Activated T-helper 2 cell treated with anti-CD3 and anti-CD28 coated beads, Interferon-gamma antibody, Interleukin-2, Interleukin-4, amounts not matched to agents 10 μg/mL and 5 μg/mL and 100 μg/mL, durations not matched to agents 14 hours and 24 hours and 36 hours (primary cell): ENCODE measurements at places on chromosomes 2 and 18.

- no peaks in the 10 kb centered on the region for H3K27me3 ChIP-seq
- no peaks in the 10 kb centered on the region for H3K4me1 ChIP-seq
- no peak overlapping the region for H3K4me3 ChIP-seq
- no peak for DNase-seq
- H3K36me3 ChIP-seq = no peaks in the 10 kb centered on the region
These were observed 1069.2 kb upstream of the CHAC2 start for GRCh38 chr2:52698408-52698807.

DNA sequence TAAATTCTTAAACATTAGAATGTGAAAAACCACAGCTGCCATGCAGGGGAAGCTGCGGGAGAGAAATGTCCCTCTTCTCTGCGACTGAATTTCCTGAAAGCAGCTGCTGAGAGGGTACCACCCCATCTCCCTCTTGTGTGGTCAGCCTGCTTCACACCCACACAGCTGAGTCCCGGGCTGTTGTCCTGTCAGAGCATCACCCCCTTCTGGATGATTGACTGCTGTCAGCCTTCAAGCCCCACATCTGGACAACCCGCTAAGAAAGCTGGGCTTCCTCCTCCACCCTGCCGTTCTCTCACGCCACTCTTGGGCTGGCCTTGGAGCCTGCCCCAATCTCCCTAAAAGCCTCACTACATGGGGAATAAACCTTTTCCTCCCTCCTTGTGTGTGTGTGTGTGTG, 26.0 kb downstream of the SH3YL1 start:
- no peak for DNase-seq
- peaks cover 65% of the 10 kb centered on the region for H3K36me3 ChIP-seq
- peaks cover 10% of the 10 kb centered on the region for H3K4me1 ChIP-seq
- H3K4me3 ChIP-seq = no peak overlapping the region
- no peaks in the 10 kb centered on the region for H3K27me3 ChIP-seq
- peak overlapping the region; percentile 13 for H3K27ac ChIP-seq

DNA sequence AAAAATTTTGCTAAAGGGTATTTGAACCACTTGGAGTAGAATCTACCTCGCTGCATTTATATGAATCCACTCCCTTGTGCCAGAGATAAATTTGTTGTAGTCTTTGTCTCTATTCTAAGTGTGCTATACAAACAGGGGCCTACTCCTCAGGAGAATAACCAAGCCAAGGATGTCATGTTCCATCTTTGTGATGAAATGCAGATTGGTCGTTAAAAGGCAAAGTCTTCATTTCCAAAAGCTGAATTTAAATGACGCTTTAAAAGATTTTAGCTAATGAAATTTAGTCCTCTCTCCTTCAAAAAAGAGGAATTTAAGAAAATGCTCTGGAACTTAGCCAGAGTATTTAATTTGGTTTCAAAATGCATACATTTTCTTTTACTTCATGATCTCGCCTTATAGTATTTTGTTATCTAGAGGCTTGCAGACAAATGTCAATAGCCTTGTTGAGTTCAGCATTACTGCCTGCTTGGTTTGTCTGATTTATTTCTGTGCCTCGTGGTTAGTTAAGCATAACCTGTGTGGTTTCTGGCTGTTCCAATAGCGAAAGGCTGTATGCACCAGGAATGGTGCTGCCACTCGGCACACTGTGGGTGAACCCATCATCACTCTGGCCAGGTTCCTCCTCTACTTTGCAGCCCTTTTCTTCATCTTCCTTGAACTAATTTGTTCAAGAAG, 417.6 kb downstream of the ZNF521 start:
- H3K27me3 ChIP-seq = no peaks in the 10 kb centered on the region
- DNase-seq = no peak
- H3K4me1 ChIP-seq = no peaks in the 10 kb centered on the region

- no peak overlapping the region for H3K27ac ChIP-seq
- H3K4me3 ChIP-seq = no peak overlapping the region
- peaks cover 4% of the 10 kb centered on the region for H3K27me3 ChIP-seq
- no peaks in the 10 kb centered on the region for H3K4me1 ChIP-seq
- H3K36me3 ChIP-seq = no peaks in the 10 kb centered on the region
- no peak for DNase-seq
These were observed 456.3 kb downstream of the DLGAP1 start for GRCh38 chr18:3998698-3999333.

DNA sequence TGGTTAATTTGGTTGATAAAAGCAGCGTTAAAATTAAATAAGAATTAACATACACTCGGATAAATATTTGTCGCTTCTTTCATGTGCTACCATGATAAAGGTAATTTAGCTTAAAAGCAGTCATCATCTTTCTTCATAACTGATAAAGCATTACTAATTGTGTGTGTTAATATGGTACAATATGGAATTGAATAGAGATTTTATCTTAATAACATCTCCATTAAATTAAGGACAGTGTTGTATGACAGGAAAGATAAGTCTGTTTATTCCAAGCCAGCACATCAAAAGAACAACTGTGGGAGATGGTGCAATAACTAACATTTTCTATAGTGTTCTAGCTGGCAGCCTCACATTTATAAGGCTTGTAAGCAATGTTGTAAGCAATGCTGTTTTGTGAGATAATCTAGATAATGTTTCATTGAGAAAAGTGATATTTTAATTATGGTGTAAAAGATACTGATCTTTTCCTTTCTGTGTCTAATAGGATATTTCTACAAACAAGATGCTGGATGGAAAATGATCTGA, 64.4 kb upstream of the AFF3 start:
- H3K27me3 ChIP-seq = peaks cover 8% of the 10 kb centered on the region
- no peak overlapping the region for H3K4me3 ChIP-seq
- DNase-seq = no peak
- no peaks in the 10 kb centered on the region for H3K4me1 ChIP-seq

GRCh38 chr2:55883357-55883756, 40.2 kb downstream of the EFEMP1 start:
- DNase-seq = no peak
- no peak overlapping the region for H3K27ac ChIP-seq
- no peak overlapping the region for H3K4me3 ChIP-seq
- H3K4me1 ChIP-seq = no peaks in the 10 kb centered on the region
- H3K27me3 ChIP-seq = no peaks in the 10 kb centered on the region
- H3K36me3 ChIP-seq = no peaks in the 10 kb centered on the region

- no peak for DNase-seq
- no peaks in the 10 kb centered on the region for H3K4me1 ChIP-seq
- no peak overlapping the region for H3K4me3 ChIP-seq
- no peaks in the 10 kb centered on the region for H3K36me3 ChIP-seq
These were observed 55.8 kb upstream of the FAM136A start for GRCh38 chr2:70357684-70358071.

GRCh38 chr2:118059919-118060478, 28.3 kb upstream of the INSIG2 start:
- H3K36me3 ChIP-seq = no peaks in the 10 kb centered on the region
- no peak overlapping the region for H3K4me3 ChIP-seq
- H3K27ac ChIP-seq = peak overlapping the region; percentile 2
- H3K27me3 ChIP-seq = peaks cover 31% of the 10 kb centered on the region
- DNase-seq = no peak

GRCh38 chr18:48193521-48194492, 215.4 kb downstream of the ZBTB7C start:
- no peaks in the 10 kb centered on the region for H3K36me3 ChIP-seq
- no peak overlapping the region for H3K4me3 ChIP-seq
- peaks cover 7% of the 10 kb centered on the region for H3K4me1 ChIP-seq
- peaks cover 23% of the 10 kb centered on the region for H3K27me3 ChIP-seq
- no peak for DNase-seq

- no peak overlapping the region for H3K4me3 ChIP-seq
- H3K36me3 ChIP-seq = no peaks in the 10 kb centered on the region
- H3K27me3 ChIP-seq = peaks cover 2% of the 10 kb centered on the region
- no peak for DNase-seq
- peaks cover 19% of the 10 kb centered on the region for H3K4me1 ChIP-seq
- H3K27ac ChIP-seq = no peak overlapping the region
These were observed 17.5 kb upstream of the ARHGEF4 start for GRCh38 chr2:130819226-130819607.

DNA sequence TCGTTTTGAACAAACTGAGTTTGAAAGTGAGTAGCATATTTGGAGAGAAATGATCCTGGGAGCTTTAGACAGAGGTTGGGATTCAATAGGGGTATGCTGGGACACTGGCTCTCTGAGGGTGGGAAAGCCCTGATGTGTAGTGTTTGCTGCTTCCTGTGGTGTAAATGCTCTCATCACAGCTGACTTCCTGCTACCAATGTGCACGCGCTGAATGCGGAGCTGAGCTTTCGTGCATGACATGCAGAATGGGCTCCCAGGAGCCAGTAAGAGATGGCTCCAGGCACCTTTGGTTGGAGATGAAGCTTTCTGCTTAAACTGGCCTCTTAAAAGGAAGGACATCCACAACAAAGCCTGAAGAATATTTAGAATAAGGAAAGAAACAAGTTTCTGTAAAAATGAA, 224.1 kb upstream of the CCDC150 start:
- peaks cover 6% of the 10 kb centered on the region for H3K4me1 ChIP-seq
- H3K27ac ChIP-seq = no peak overlapping the region
- no peak for DNase-seq

GRCh38 chr2:98149333-98149697, 62.3 kb downstream of the VWA3B start:
- H3K27ac ChIP-seq = no peak overlapping the region
- H3K36me3 ChIP-seq = no peaks in the 10 kb centered on the region
- peak; percentile 12 for DNase-seq

GRCh38 chr2:105595536-105595935, 149.2 kb upstream of the NCK2 start:
- no peak for DNase-seq
- H3K36me3 ChIP-seq = no peaks in the 10 kb centered on the region
- H3K4me1 ChIP-seq = no peaks in the 10 kb centered on the region
- no peak overlapping the region for H3K27ac ChIP-seq

DNA sequence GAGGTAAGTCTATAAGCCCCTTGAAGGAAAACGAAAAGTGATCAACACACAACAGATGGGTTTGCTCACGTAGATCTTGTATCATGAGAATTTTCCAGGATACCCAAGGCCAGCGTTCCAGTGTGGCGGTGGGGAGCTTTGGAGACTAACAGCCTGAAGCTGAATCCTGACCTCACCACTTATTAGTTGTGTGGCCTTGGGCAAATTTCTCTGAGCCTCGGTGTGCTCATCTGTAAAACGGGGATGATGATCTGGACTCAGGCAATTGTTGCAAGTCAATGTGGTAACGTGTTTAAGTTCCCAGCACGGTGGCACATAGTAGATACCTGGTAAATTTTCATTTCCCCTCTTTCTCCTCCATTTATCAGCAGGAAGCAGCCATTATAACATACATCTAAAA, 68.3 kb downstream of the VWA3B start:
- no peak for DNase-seq
- no peak overlapping the region for H3K4me3 ChIP-seq
- H3K27ac ChIP-seq = no peak overlapping the region
- H3K27me3 ChIP-seq = peaks cover 15% of the 10 kb centered on the region
- no peaks in the 10 kb centered on the region for H3K36me3 ChIP-seq

- H3K4me3 ChIP-seq = no peak overlapping the region
- no peaks in the 10 kb centered on the region for H3K36me3 ChIP-seq
- no peaks in the 10 kb centered on the region for H3K27me3 ChIP-seq
- no peaks in the 10 kb centered on the region for H3K4me1 ChIP-seq
These were observed 53.6 kb downstream of the FAM228A start for GRCh38 chr2:24228470-24228869.
